ENCODE measurements at places on chromosomes 1 and 21.

GRCh38 chr1:160340866-160341265 is 2.2 kb downstream of the COPA start:
- no peak for DNase-seq

- no peak for DNase-seq
Measured at GRCh38 chr21:44549525-44550211, 1.6 kb downstream of the KRTAP10-2 start.

DNA sequence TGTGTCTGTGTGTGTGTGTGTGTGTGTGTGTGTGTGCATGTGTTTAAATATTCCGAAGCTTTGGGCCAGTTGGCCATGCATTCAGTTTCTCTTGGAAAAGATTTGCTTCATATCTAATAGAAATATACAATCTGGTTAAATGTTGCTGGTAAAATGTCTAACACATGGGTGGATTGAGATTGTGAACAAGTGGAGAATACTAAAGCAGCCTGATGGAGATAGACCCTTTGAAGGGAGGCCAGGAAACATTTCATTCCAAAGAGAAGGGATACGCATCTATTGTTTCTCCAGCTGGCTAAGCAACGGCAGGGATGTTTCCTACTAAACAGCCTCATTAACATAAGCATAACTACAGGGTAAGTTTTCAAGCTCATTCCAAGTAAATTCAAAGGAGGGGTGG is 257.5 kb upstream of the PTBP2 start:
- no peak for DNase-seq

GRCh38 chr1:229133151-229133550 is 137.8 kb upstream of the RAB4A start:
- DNase-seq, result no peak

- no peak for DNase-seq
Measured at GRCh38 chr1:8627728-8628127, 189.7 kb downstream of the RERE start.

DNA sequence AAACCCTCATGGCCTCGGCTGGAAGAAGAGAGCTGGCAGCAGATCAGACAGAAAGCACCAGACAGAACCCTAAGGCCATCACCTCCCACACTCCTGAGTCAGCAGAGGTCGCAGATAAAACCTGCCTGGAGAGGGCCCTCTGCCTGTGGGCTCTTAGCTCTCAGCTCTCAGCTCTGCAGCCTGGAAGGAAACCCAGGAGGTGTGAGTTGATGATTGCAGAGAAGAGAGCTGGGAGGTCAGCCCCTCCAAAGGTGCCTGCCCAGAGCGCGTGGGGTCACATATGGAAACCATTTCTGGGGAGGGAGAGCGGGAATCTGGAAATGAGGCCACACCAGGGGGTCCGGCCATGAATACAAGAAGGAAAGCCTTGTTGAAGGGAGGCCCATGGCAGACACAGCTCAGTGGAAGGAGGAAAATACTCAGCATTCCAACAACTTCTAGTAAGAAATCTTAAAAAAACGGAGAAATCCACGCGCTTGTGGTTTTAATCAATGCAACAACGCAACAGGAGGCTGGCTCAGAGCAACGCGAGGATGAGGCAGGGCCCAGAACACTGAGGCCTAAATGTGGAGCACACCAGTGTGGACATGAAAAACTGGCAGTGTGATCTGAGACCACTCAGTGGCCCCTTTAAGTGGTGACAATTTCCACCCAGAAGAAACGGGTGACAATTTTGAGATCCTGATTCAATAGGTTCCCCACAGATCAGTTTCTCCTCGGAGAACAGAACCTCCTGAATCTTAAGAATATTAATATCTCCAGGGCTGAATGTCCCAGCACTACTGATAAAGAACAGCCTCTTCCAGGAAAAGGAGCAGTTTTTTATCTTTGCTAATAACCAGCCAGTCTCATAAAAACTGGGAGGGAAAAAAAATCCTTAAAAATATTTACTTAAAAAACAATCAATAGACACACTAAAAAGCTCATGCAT is 45.7 kb downstream of the PSMG1 start:
- no peak for DNase-seq

Measured in frontal cortex (tissue), 4 donors.